ENCODE measurements at places on chromosomes 1 and 21.

DNA sequence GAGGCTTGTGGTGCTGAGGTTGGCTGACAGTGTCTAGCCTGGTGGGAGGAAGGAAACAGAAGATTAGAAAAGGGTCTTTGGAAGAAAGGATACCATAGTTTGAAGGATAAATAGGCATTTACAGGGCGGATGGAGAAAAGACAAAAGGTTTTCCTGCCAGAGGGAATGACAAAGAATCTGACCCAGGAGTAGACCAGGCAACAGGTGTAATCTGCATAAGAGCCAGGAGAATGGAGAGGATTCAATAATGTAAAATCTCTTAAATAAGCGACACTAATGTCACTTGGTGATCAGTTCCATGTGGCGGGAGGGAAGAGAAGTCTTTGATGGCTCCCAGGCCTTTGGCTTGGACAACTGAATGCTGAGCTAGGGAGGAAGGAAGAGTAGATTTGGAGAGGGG is 9.4 kb downstream of the MECR start:
- no peak for DNase-seq

- DNase-seq = peak; percentile 68
Measured at GRCh38 chr1:243713470-243714186, 136.4 kb downstream of the AKT3 start.

GRCh38 chr1:17061892-17062291 is 8.1 kb upstream of the SDHB start:
- no peak for DNase-seq

GRCh38 chr1:157948312-157949073 is 45.0 kb upstream of the KIRREL1 start:
- no peak for DNase-seq

DNA sequence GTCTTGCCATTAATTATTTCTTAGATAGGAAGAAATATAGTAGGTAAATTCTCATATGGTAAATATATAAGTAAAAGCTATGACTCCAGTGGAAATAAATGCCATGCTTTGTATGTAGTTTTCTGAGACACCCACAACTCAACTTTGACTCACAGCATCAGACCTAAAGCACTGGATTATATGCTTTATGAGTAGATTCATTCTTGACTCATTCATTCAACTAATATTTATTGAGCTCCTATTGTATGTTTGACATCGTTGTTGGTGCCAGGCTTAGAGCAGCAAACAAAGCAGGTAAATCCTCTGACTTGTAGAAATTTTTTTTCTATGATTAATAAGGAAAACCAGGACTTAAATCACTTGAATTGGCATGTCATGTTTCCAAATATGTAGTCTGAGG is 211.4 kb downstream of the PTPRC start:
- no peak for DNase-seq

DNA sequence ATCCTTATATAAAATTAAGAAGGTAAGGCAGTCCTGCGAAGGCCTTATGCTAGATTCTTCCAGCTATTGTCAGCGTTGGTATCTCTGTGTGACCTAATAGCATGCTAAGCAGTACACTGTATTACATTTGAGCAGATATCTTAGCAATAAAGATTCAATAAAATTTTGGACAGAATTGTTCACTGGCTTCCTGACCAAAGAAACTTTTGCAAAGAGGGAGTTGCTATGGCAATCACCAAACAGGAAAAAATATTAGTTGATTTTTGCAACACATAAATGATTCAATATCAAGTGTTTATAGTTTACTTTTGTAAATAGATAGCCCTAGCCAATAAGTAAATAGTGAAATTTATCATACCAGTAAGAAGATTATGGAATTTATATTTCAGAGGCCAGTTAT is 31.0 kb upstream of the PLEKHO1 start:
- peak; percentile 52 for DNase-seq

- DNase-seq = no peak
Measured at GRCh38 chr1:66275601-66276023, 258.3 kb upstream of the SGIP1 start.

GRCh38 chr21:37780991-37781983 is 135.0 kb downstream of the KCNJ6 start:
- no peak for DNase-seq

GRCh38 chr1:85295006-85295431 is 18.6 kb upstream of the BCL10 start:
- DNase-seq = no peak

DNA sequence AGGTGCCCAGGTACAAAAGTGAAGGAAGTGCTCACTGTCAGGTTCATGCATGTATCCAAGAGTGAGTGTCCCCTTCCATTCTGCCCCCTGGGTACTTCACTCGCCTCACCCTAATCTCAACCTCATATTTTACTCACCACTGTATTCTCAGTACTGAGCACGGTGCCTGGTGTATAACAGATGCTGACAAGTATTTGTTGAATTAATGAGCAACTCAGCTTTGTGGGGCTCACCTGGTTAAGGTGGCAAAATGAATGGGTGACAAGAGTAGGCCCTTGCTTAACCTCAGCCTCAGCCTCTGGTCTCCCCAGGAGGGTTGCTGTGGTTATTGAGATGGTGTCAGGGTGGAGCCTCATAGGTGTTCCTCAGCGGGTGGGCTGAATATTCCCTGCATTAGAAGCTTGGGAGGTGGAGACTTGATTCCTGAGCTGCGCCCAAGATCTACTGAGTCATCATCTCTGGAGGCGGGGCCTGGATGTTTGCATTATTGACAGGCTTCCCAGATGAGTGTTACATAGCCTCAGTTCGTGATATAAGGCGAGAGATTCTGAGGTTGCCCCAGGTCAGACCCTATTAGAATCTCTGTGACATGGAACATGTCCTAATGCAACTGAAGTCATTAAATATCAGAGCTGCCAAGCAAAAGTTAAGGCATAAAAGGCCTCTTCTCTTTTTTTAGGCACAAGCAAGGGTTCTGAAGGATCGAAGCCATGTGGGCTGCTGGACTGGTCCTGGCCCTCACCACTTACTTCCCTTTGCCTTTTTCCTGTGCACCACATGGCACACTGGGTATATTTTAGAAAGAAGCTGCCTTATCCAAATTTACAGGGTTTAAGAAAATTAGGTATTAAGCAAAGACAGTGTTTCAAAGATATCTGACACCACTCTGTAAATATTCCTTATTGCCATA is 39.2 kb downstream of the SYT6 start:
- no peak for DNase-seq

- no peak for DNase-seq
Measured at GRCh38 chr1:160904783-160905616, 20.0 kb upstream of the ITLN1 start.

- DNase-seq = no peak
Measured at GRCh38 chr21:28826021-28826420, 166.7 kb downstream of the LTN1 start.

- DNase-seq = peak; percentile 70
Measured at GRCh38 chr21:26782331-26782730, 62.9 kb downstream of the ADAMTS1 start.

DNA sequence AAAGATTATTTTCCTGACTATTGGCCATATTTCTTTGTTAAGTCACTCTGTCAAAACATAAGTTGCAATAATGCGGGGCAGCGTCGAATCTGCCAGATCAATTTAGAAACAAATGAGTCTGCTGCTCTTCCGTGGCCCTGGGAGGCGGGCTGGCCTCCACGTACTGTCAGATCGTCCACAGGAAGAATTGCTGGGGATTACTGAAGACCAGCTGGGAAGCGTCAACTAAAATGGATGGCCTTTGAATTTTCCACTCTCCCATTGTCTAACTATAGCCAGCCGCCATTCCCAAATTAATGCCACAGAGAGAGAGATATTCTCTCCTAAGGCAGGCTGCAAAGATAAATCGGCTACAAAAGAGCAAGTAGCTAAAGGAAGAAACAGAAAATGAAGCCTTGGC is 560.2 kb downstream of the SMYD3 start:
- DNase-seq = no peak

DNA sequence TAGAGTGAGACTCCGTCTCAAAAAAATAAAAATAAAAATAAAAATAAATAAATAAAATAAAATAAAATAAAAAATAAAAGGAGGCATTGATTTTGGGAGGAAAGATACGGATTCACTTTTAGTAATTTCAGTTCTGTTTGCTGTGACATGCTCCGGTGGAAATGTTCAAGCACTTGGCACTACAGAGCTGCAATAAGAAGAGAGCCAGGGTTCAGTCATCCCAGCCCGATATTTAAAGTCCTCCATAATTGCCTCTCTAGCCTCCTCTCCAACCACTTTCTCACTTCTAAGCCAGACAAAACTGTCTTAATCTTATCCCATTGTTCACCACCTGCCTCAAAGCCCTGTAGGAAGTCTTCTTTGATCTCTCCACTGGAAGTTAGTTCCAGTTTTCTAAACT is 55.0 kb upstream of the MACF1 start:
- no peak for DNase-seq

DNA sequence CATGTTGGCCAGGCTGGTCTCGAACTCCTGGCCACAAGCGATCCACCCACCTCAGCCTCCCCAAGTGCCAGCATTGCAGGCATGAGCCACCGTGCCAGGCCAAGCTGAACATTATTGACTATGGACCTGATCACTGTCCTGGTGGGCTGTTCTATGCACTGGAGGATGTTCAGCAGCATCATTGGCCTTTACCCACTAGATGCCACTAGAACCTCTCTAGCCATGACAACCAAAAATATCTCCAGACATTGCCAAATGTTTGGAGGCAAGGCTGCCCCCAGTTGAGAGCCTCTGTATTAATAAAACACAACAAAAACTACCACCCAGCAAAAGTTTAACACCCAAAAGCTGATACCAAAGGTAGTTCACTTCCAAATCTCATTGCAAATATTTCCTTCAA is 110.8 kb upstream of the SOD1 start:
- no peak for DNase-seq

DNA sequence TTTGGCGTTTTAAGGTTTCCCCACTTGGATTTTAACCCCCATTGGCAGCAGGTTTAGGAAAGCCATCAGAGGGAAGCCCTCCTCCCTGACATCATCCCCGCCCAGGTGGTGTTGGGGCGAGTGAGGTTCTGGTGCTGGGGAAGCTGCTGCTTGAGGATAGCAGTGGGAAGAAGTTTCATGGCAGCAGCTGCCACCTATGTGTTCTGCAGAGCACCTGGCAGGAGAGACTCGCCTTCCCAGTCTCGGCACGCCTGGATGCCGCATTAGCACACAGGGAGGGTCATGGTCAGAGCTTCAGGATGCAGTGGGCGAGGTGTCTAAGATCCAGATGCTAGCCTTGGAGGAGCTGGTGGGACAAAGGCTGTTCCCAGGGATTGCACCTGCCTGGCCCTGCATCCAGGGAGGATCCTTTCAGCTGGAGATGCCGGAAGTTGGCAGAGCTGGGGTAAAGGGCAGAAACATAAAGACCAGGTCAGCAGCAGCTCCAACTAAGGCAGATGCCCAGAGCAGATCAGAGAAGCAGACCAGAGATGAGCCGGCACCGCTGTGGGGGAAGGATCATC is 33.9 kb downstream of the ABCG1 start:
- no peak for DNase-seq

GRCh38 chr1:245926888-245927287 is 580.2 kb downstream of the SMYD3 start:
- DNase-seq = no peak

DNA sequence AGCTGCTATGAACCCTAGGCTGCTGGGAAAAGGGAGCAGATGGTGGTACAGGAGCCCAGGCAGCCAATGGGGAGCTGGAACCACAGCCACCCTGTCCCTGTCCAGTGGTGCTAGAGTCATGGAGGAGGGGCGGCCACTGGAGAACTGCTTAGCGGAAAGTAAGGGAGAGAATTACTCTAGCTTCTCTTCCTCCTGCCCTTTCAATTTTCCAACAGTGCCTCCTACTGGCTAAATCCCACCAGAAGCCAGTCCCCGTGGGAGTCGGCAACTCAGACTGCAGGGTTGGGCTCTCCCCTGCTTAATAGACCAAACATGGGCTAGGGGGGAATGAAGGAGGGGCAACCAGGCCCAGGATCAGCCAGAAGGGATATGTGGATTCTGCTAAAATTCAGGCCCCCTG is 154.5 kb downstream of the ACTL8 start:
- no peak for DNase-seq

DNA sequence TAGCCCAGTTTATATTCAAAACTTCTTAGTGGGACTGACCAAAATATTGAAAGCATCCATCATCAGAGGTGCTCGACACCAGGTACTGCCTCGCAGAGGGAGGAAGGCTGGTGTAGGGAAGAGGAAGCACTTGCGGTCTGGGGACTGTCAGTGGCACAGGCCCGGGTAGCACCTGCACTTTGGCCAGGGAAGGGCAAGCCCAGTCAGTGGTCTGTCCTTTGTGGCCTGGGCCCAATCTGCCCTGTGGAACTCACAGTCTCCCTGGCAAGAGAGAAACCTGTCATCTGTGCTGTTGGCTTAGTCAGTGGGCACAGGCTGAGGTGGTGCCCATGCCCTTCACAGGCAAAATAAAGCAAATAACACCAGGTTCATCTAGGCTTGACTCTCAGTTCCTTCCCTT is 77.4 kb downstream of the SYT6 start:
- DNase-seq = no peak

GRCh38 chr1:204889681-204890383 is 19.2 kb downstream of the NFASC start:
- DNase-seq = no peak

DNA sequence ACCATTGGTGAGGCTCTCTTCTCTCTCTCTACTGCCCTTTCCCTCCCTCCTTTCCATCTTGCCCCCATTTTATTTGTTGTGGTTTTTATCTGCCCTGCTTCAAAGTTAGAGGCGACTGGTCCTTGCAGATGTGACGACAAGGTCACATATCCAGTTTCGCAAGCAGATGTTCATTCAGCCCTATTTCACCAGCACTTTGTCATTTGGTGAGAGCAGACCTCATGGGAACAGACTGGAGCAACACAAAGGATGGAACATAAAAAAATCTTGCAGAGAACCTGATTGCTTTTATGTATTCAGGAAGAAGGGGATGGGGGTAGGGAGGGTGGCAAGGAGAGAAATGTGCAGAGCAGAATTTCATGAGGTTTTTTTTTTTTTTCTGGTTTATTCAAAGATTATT is 84.3 kb downstream of the ELAVL4 start:
- DNase-seq = no peak

DNA sequence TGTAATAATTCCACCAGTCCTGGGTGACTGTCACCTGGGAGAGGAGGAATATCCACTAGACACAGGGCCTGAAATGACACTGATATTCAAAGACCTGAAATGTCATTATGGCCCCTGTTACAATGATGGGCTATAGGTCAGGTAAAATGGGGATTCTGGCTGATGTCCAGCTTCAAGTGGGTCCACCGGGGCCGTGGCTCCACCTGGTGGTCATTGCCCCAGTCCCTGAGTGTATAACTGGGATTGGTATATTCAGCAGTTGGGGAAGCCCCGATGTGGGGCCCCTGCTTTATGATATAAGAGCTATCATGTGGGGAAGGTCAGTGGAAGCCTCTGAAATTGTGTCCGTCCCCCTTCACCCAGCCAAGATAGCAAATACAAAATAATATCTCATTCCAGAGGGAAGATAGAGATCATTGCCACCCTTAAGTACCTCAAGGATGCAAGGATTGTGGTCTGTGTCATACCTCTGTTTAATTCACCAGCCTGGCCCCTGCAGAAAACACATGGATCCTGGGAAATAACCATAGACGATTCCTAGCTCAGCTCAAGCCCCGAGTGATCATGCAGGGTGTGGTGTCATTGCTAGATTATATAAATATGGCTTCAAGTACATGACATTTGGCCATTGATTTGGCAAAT is 19.4 kb downstream of the PLEKHO1 start:
- no peak for DNase-seq

GRCh38 chr1:87829360-87829759 is 500.7 kb downstream of the LMO4 start:
- DNase-seq = no peak

GRCh38 chr1:169048043-169048442 is 58.4 kb upstream of the ATP1B1 start:
- DNase-seq = no peak

- DNase-seq = no peak
Measured at GRCh38 chr1:159196543-159196942, 8.1 kb upstream of the ACKR1 start.
